Activated CD4-positive, alpha-beta T cell treated with anti-CD3 and anti-CD28 coated beads, Interleukin-2, amount 10 ng/mL, durations not matched to agents 24 days and 14 days (primary cell): ENCODE measurements at places on chromosomes 11 and 22. TPM values are rescaled to one million over a fixed set of nuclear protein-coding genes. Genes with fewer than 3 reads are reported as not detected.

DNA sequence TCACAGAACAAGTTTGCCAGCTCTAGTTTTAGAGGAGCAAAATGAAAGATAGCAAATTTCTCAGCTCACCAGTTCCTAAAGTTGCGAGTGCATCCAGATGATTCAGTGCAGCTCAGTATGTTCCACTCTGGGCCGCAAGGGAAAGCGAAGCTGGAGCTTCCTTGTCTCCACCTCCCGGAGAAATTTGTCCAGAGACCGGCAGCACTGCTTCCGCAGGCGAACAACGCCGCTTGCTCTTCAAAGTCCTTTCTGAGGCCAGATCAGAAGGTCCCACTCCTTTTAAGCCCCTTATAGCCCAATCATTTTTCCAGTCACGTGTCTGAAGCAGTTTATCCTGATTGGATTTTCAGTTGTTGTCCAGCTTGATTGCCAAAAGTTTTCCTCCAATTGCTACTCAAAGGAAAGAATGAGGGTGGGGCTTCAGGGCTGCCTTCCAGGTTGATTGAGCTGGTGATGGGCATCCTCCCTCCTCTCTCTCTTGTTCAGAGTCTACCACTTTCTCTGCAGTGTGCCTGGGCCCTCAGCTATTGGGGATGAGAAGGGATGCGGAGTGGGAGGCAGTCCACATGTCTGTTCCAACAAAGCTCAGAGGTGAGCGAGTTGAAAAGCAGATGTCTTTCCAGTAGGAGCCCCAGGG lies at the start of gene ZNF280A:
Gene ZNF280A, minus strand, starts transcription at position 251 of the 637 bp plus-strand sequence. CDS start 4,640 bp downstream, outside the sequence.
- no peak for DNase-seq
- no peak within 1 kb of the TSS for H3K4me3 ChIP-seq
- H3K27ac ChIP-seq = no peak within 1 kb of the TSS
- no peaks in the 10 kb centered on the region for H3K36me3 ChIP-seq

DNA sequence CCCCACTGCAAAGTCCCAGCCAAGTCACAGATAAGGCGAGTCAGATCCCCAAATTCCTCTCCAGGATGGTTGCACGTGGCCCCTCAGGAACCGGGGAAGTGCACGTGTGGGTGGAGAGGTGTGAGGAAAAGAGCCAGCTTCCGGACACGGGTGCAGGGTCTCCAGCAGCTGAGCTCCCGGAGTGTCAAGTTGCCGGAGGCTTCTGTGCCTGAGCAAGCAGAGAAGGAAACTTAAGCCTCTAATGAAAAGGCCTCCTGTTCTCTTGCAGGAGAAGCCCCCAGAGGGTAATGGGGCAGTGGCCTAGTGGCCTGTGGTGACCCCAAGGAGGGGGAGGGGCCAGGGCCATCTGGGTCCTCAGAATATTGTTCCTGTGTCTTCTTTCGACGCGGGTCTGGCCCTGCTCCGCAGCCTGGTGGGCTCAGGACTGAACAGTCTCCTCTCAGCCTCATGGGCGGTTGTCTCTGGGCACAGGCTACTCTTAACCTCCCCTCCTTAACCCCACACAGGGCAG lies 147.9 kb downstream of the FEZ1 start:
- no peak overlapping the region for H3K27ac ChIP-seq
- no peak for DNase-seq
- no peaks in the 10 kb centered on the region for H3K4me1 ChIP-seq
- no peaks in the 10 kb centered on the region for H3K36me3 ChIP-seq
- no peak overlapping the region for H3K4me3 ChIP-seq

GRCh38 chr11:72070491-72070890 lies 9.9 kb downstream of the NUMA1 start:
- H3K27me3 ChIP-seq = no peaks in the 10 kb centered on the region

SPI1 gene
- total RNA-seq = not detected in 2 replicates

DNA sequence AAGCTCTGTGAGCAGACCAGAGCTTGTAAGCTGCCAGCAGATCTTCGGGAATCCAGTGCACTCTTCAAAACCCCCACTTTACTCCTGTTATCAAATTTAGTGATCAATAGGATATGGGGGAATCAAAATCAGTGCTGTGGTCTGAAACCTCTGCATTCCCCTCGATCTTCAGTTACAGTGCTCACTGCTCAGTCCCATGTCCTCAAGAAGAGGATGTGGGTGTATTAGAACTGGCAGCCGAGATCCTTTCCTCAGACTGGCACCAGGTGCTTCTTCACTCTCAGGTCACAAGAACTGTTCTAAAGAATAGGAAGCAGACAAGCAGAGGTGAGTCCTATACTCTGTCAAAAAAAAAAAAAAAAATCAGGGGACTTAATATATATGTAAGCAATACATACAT lies 15.3 kb upstream of the MAML2 start:
- H3K27ac ChIP-seq = no peak overlapping the region
- peaks cover 29% of the 10 kb centered on the region for H3K4me1 ChIP-seq
- H3K36me3 ChIP-seq = peaks cover 51% of the 10 kb centered on the region
- no peaks in the 10 kb centered on the region for H3K27me3 ChIP-seq
- no peak overlapping the region for H3K4me3 ChIP-seq

GLYATL1B gene
- total RNA-seq = not detected in 2 replicates

DNA sequence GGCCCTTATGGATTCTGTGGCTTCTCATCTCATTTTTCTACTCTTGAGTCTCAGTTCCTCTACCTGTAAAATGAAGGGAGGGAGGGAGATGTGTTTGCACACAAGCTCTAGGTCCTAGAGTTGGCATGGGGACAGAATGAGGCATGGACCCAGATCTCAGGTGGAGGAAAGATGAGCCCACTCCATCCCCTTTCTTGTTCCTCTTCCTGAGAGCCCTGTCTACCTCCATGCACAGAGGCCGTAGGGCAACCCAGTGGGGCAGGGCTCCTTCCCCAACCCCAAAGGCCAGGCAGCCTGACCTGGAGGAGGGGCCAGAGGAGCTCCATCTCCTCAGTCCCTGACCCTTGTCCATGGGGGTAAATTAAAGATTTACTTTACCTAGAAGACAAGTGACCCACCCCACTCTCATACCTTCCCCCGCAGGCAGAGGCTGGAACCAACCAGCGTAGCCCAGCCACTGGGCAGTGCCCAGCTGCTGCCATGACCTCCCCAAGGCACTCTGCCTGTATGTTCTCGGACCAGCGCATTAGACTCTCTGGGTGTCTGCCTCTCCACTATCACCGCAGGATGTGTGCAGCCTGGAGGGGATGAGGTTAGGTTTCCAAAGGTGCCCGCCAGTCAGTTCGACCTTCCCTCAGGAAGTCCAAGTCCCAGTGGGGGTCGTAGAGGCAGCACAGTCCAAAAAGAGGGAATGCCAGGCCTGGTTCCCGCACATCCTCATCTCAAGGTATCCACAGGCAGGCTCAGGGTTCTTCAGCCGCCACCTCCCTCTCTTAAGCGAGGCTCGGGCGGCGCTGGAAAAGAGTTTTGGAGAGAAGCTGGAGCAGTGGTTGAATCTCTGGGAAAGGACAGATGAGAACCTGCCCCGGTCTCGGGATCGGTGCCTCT lies 3.0 kb downstream of the SMTN start:
- peak overlapping the region; percentile 91 for H3K4me3 ChIP-seq
- H3K27me3 ChIP-seq = no peaks in the 10 kb centered on the region
- H3K4me1 ChIP-seq = peaks cover 36% of the 10 kb centered on the region
- DNase-seq = no peak
- H3K27ac ChIP-seq = peak overlapping the region; percentile 90
- H3K36me3 ChIP-seq = peaks cover 2% of the 10 kb centered on the region

OR8D1 gene
- total RNA-seq = not detected in 2 replicates

GRCh38 chr11:4671741-4672140 lies 25.9 kb downstream of the OR51E2 start:
- H3K27ac ChIP-seq = no peak overlapping the region
- H3K4me1 ChIP-seq = no peaks in the 10 kb centered on the region
- no peak overlapping the region for H3K4me3 ChIP-seq
- H3K27me3 ChIP-seq = no peaks in the 10 kb centered on the region

PRG3 gene
- not detected in 2 replicates for total RNA-seq

DNA sequence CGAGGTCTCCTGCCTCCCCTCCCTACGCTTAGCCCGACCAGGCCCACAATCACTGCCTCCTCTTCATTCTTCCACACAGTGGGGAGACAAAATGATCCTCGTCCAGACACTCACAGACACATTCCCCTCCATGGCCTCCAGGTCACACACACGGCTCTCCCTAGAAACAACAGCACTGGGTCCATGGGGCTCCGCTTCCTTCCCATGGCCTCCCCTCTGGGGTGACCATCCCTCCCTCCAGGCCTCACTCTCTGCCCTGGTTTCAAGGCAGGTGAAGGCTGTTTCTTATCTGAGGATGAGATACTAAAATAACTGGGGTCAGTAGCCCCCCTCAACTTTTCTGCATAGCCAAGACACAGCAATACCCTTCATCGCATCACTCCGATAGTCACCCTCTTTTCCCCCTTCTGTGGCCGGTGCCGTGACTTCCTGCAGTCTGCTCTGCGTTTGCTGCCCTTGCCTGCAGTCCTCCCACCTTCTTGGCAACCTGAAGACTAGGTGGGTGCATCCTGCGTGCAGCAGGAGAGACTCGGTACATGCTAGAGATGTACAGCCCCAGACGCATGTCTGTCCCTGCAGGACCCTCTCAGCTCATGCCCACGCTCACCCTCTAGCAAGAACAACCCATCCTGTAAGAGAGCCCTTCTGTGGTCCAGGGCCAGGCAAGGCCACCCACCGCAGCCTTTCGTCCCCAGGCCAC lies 55.8 kb downstream of the CD6 start:
- DNase-seq = peak; percentile 83
- H3K27me3 ChIP-seq = no peaks in the 10 kb centered on the region
